PC-3 (cell line): ENCODE measurements at places on chromosomes 3 and 15.
A peak's percentile ranks its signal among the peaks of the same experiment; 100 is the strongest.

GRCh38 chr3:186844908-186845307 lies 2.4 kb downstream of the ADIPOQ start:
- H3K36me3 ChIP-seq = no peaks in the 10 kb centered on the region
- no peak for DNase-seq
- no peak overlapping the region for H3K4me3 ChIP-seq
- peaks cover 10% of the 10 kb centered on the region for H3K27me3 ChIP-seq

- DNase-seq = no peak
- H3K4me1 ChIP-seq = peaks cover 12% of the 10 kb centered on the region
- H3K4me3 ChIP-seq = no peak overlapping the region
Observed at GRCh38 chr15:65867244-65867643, 2.0 kb upstream of the RAB11A start.

DNA sequence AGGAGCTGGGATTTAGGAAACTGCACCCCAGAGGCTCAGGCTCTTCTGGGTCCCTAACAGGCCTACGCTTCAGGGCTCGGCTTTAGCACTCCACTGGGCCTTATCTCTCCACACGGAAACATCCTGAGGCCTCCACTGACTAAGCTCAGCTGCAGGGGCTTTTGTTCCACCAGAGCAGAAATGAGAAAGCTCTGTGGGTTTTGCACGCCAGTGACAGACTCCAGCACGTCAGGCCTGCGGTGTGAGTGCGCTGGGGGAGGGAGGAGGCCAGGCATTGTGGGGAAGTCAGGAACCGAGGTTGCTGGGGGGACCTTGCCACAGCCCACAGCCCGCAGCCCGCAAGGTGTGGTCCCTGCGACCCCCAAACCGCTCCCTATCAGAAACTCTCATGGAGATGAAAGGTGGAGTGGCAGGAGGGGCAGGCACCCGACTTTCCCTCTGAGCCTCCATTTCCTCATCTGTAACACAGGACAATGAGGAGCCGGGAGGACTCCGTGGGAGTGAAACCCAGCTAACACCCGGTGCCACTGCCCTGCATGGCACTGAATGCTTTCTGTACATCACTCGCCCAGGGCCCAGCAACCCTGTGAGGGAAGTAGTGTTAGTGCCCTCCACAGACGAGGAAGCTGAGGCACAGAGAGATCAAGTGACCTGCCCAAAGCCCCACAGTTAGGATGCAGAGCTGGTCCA lies 106.5 kb downstream of the TPRA1 start:
- H3K27ac ChIP-seq = no peak overlapping the region
- no peaks in the 10 kb centered on the region for H3K36me3 ChIP-seq
- H3K27me3 ChIP-seq = no peaks in the 10 kb centered on the region
- no peak for DNase-seq

GRCh38 chr15:74050556-74051234 lies 31.7 kb downstream of the GOLGA6A start:
- H3K36me3 ChIP-seq = no peaks in the 10 kb centered on the region
- no peak overlapping the region for H3K4me3 ChIP-seq
- H3K4me1 ChIP-seq = peaks cover 9% of the 10 kb centered on the region
- H3K27ac ChIP-seq = no peak overlapping the region

GRCh38 chr3:146594843-146595482 lies 10.2 kb downstream of the PLSCR5 start:
- no peak overlapping the region for H3K4me3 ChIP-seq
- no peaks in the 10 kb centered on the region for H3K27me3 ChIP-seq
- 0 out of 2 replicates have a peak, but pooled peaks cover 3% of the 10 kb centered on the region for H3K4me1 ChIP-seq

DNA sequence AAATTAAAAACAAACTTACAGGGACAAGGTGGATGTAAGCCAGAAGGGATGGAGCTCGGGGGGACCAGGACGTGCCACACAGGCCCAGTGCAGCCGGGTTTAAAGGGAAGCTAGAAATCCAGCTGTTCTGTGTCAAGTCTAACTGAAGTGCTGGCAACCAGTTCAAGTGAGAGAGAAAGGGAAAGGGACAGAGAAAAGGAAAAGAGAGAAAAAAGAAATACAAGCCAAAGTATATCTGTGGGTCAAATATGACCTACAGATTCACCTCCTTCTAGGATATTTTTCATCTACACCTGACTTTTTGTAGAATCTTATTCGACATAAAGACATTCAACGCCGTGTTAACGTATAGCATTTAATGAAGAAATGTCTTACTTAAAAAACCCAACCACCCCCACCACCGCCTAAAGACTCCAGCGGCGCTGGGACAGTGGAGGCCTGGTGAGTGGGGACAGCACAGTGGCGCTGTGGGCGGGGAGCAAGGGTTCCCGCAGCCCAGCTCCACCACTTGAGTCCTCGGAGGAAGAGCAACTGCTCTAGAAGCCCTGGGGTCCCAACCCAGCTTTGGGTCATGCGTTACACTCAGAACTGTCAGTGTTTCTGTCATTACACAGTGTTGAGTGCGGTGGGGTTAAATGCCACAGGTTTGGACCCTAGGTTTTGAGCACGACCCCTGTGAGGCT lies 62.3 kb downstream of the CHSY1 start:
- H3K4me3 ChIP-seq = peak overlapping the region; percentile 46; the same call in 1 of the 2 replicates
- 0 out of 2 replicates have a peak overlapping the region, but pooled peaks have one; percentile 14 for H3K27ac ChIP-seq
- peaks cover 20% of the 10 kb centered on the region; the same call in 1 of the 2 replicates for H3K4me1 ChIP-seq
- H3K36me3 ChIP-seq = no peaks in the 10 kb centered on the region
- DNase-seq = no peak
- H3K27me3 ChIP-seq = no peaks in the 10 kb centered on the region

GRCh38 chr3:140530603-140531002 lies 147.3 kb upstream of the TRIM42 start:
- DNase-seq = peak; percentile 5
- H3K36me3 ChIP-seq = no peaks in the 10 kb centered on the region
- H3K4me3 ChIP-seq = no peak overlapping the region

DNA sequence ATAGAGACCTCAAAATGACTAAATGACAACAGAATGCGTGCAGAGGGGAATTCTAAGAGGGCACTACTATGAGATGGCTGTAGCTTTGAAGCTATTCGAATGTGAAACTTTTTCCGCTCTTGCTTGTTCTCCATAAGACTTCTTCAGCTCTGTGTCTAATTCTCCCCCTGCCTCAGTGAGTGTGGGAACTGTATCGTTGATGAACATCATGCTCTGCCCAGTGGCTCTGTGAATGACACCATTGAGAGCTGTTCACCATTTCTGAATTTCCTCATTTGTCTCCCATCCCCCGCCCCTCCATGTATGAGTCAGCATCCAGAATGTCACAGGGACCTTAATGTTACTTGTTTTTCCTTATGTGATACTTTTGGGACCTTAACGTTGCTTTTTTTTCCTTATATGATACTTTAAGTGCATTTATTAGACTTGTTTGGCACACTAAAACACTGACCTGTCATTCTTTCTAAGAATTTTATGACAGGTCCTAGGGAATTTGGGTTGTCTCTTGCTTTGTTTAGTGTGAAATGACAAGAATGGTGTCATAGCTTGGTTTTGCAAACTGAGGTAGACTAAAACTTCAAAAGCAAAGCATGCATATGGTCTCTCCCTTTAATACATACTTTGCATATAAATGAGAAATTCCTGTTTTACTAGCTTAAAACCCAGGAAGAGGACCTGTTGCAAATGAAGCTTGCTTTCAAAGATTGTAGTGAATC lies 99.6 kb downstream of the FNDC3B start:
- peaks cover 92% of the 10 kb centered on the region for H3K4me1 ChIP-seq
- peaks cover 9% of the 10 kb centered on the region for H3K36me3 ChIP-seq
- H3K27ac ChIP-seq = peak overlapping the region; percentile 91
- DNase-seq = peak; percentile 64
- peak overlapping the region; percentile 13; the same call in 1 of the 2 replicates for H3K4me3 ChIP-seq

DNA sequence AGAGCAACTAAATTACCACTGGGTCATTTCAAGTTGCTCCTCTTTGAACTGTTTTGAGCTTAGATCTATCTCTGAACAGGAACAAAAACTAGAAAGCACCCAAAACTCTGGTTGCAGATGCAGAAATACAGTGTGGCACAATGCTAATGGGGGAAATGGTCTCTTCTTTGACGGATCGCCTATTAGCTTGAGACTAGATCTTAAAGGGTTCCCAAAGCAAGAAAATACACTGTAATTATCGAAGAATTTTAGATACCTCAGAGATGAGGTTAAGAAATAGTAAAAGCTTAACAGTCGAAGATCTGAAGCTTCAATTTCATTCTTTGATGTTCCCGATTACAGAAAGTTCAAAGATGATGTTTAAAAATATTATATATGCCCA lies 818 bp downstream of the PPP1R2 start:
- no peaks in the 10 kb centered on the region for H3K27me3 ChIP-seq
- peak; percentile 15 for DNase-seq
- H3K27ac ChIP-seq = no peak overlapping the region
- peaks cover 38% of the 10 kb centered on the region for H3K4me1 ChIP-seq
- no peaks in the 10 kb centered on the region for H3K36me3 ChIP-seq

- no peak overlapping the region for H3K27ac ChIP-seq
- no peaks in the 10 kb centered on the region for H3K36me3 ChIP-seq
- no peak overlapping the region for H3K4me3 ChIP-seq
- H3K27me3 ChIP-seq = no peaks in the 10 kb centered on the region
Observed at GRCh38 chr15:63463036-63463435, 41.4 kb upstream of the USP3 start.

- no peak overlapping the region for H3K4me3 ChIP-seq
- no peaks in the 10 kb centered on the region for H3K36me3 ChIP-seq
- H3K4me1 ChIP-seq = no peaks in the 10 kb centered on the region
- DNase-seq = no peak
Observed at GRCh38 chr3:143349455-143349854, 229.9 kb downstream of the CHST2 start.

- no peaks in the 10 kb centered on the region for H3K4me1 ChIP-seq
- H3K4me3 ChIP-seq = no peak overlapping the region
- no peaks in the 10 kb centered on the region for H3K27me3 ChIP-seq
- H3K27ac ChIP-seq = no peak overlapping the region
- no peaks in the 10 kb centered on the region for H3K36me3 ChIP-seq
Observed at GRCh38 chr3:63674586-63674985, 22.1 kb downstream of the SNTN start.

- peaks cover 4% of the 10 kb centered on the region; the same call in 1 of the 2 replicates for H3K4me1 ChIP-seq
- no peak for DNase-seq
- no peak overlapping the region for H3K4me3 ChIP-seq
- no peaks in the 10 kb centered on the region for H3K27me3 ChIP-seq
Observed at GRCh38 chr15:77111789-77112188, 40.9 kb upstream of the TSPAN3 start.
